ENCODE measurements at places on chromosomes 7 and 10.
A peak's percentile ranks its signal among the peaks of the same experiment; 100 is the strongest.

- no peak for DNase-seq
Observed at GRCh38 chr10:43268491-43268890, 1.6 kb upstream of the RASGEF1A start.

GRCh38 chr10:114376523-114376922, 27.8 kb downstream of the AFAP1L2 start:
- no peak for DNase-seq

DNA sequence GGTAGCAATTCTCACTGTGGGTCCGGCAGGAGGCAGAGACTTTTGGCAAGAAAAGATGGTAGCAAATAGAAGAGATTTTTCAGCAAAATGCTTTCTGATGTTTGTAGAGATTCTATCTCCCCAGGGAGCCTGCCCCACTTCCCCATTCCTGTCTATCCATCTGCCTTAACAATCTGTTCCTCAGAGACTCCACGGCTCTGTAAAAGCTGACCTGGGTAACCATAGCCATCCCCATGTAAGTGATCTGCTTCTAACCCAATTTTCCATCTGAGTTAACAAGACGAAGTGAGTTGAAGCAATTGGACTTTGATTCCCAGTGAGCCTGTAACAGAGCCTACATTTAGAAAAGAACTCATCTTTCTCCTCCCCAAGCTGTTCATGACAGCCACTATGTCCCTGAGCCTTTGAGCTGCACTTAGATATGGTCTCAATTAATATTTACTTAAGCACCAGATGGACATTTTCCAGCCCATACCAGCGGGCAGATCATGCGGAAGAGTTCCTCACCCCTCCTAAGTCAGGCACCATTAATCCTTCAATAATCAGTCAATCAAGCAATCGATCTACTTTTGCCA, 896.1 kb downstream of the CCSER2 start:
- DNase-seq, result no peak

DNA sequence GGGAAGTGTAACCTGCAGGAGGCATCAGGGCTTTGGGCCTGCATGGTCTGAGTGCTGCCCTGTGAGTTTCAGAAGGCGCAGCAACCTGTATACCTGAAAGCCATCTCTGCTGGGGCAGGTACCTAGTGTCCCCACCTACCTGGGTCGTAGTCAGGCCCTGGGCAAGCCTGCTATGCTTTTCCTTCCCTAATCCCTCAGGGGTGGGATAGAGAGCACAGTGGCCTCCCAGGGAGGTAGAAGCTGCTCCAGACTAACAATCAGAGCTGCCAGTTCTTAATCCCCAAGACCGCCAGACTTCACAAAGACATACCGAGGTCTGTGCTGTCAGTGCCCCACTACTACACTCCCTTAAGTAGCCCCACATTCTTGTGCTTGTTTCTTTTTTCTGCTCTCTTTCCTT, 52.0 kb downstream of the PTEN start:
- DNase-seq, result no peak

DNA sequence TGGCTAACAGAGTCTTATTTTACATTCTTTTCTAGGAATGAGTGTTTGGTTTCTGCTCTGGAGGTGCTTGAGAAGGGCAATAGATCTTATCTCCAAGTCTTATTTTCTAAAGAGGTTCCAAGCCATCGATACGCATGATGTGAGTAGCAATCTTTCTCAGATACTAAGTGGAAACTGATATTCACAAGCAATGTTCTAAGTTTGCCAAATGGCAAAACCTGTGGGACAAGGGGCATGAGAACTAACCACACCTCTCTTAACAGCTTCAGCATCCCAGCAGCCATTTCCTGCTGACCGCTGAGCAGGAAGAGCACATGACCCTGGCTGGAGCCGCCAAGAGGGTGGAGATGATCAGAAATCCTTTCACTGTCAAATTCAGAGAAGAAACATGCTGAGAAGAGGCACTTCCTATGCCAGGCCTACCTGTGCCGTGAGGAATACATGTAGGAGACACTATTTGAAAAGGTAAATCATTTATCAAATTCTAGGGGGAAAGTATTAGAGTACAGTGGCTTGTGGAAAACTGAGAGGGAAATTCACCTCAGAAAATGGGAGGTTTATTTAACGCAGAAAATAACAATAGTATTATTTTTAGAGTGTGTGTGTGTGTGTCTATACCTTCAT, 35.2 kb downstream of the CCDC71L start:
- DNase-seq, result no peak

- DNase-seq, result no peak
Observed at GRCh38 chr10:73106301-73106700, 4.0 kb upstream of the NUDT13 start.

GRCh38 chr10:88372051-88372715, 210.9 kb downstream of the RNLS start:
- no peak for DNase-seq

- peak; percentile 12 for DNase-seq
Observed at GRCh38 chr10:7529638-7530037, 118.8 kb upstream of the SFMBT2 start.

- DNase-seq, result peak; percentile 83
Observed at GRCh38 chr7:16916105-16916639, 34.4 kb upstream of the AGR3 start.

GRCh38 chr10:86756511-86757112, at the start of gene BMPR1A:
TSS of gene BMPR1A (plus strand) at chr10:86756619. CDS start at chr10:86876019, 119,400 bp downstream.
- DNase-seq, result peak; percentile 85

All from AG10803 (cell line).